ENCODE measurements at places on chromosomes 7 and 10.

DNA sequence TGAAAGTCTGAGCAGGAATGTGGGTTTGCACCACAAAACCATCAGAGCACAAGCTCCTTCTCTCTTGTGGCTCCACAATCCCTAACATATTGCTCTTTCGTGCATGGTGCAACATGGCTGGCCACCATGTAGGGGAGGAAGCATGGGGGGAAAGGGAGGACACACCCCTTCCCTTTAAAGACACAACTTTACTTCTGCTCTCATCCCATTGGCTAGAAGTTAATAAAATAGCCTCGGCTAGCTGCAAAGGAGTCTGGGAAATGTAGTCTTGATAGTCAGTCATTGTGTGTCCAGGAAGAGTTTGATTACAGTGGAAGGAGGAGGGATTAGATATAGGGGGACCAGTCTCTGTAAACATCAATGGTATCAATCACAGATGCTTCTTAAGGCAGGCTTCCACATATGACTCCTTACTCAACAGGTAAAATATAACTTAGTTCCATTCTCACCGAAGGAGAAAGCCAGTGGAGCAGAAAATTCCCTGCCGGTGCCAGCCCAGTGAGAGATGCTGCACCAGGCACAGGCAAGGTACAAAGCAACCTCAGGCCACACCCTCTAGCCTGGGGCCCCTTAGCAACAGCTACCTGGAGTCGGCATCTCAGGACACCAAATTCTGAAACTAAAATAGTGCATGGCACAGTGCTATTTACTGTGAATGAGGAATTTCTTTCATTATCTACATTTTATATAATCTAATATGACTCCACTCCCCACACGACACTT lies 124.7 kb upstream of the CTBP2 start:
- no peak for DNase-seq

DNA sequence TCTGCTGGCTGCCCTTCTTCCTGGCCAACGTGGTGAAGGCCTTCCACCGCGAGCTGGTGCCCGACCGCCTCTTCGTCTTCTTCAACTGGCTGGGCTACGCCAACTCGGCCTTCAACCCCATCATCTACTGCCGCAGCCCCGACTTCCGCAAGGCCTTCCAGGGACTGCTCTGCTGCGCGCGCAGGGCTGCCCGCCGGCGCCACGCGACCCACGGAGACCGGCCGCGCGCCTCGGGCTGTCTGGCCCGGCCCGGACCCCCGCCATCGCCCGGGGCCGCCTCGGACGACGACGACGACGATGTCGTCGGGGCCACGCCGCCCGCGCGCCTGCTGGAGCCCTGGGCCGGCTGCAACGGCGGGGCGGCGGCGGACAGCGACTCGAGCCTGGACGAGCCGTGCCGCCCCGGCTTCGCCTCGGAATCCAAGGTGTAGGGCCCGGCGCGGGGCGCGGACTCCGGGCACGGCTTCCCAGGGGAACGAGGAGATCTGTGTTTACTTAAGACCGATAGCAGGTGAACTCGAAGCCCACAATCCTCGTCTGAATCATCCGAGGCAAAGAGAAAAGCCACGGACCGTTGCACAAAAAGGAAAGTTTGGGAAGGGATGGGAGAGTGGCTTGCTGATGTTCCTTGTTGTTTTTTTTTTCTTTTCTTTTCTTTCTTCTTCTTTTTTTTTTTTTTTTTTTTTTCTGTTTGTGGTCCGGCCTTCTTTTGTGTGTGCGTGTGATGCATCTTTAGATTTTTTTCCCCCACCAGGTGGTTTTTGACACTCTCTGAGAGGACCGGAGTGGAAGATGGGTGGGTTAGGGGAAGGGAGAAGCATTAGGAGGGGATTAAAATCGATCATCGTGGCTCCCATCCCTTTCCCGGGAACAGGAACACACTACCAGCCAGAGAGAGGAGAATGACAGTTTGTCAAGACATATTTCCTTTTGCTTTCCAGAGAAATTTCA lies 1.7 kb downstream of the ADRB1 start:
- no peak for DNase-seq

DNA sequence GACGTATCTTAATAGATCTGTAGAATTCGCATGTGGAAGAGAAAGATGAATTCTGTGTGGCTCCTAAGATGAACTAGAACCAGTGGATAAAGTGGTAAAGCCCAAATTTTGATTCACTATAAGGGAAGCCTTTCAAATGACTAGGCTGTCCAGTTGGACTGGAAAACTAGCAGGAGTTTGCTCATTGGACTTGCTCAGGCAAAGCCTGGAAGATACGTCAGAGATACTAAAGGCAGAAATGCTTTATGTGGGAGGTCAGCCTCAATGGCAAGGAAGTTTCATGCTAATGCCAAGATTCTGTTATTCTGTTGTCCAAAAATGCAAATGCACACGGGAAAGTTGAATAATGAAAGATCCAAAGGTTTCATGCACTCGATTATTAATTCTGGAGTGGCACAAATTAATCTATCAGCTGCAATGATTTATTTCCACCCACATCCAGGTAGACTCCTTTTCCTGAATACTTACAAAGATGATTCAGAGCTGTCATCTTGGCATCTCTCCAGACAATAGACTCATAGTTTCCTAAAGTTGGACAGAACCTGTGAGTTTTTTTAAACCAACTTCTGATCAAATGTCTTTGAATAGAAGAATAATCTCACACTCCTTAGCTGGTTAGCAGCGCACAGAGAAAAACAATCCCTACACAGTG lies 20.5 kb upstream of the PPP1R3C start:
- no peak for DNase-seq

DNA sequence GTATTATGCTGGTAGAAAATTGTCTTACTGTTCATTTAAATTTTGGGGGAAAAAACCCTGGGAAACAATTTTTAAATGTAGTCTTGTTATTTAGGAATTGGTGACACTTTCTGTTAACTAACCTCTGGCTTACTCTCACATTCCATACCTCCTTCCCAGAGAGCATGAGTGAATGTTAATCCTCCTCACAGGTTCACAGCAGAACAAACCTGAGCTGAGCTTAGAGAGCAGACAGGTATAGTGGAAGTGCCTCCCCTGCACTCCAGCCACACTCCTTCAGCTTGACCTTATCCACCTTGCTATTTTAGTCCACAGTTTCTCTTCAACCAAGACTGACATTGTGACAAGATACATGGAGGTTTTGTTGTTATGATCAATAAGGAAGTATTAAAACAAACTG lies 235.9 kb downstream of the FOXP2 start:
- no peak for DNase-seq

DNA sequence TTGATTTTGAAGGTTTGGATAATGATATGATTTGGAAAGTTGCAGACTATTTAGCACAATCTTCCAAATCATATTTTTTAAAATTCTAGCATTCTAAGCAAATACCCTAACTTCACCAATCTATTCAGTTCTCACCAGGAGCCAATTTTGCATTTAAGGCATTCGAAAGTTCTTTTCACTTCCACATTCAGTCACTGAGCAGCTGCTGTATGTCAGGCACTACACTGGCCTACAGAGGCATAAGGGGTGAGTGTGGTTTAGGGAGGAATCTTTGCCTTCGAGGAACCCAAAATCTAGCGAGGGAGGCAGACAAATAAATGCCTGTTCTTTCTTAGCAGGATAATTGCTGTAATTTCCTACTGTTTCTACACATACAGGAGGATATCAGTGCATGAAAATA lies 10.7 kb upstream of the UCN3 start:
- DNase-seq: no peak

DNA sequence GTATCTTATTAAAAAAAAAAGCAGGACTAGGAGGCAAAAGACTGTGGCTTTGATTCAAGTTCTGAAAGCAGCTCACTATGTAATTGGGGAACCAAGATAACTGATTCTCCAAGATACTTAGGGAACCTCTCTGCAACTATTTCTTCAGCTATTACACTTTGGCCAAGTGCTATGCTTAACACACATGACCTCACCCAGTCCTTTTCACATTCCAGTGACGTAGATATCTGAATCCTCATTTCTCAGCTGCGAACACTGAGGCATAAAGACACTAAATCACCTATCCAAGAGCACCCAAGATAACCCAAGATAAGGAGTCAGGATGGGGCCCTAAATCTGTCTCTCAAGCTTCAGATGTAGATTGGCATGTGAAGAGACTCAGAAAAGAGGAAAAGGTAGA lies 133.6 kb downstream of the GLI3 start:
- DNase-seq: no peak

GRCh38 chr7:100401811-100402210 lies 26.7 kb downstream of the ZCWPW1 start:
- no peak for DNase-seq

DNA sequence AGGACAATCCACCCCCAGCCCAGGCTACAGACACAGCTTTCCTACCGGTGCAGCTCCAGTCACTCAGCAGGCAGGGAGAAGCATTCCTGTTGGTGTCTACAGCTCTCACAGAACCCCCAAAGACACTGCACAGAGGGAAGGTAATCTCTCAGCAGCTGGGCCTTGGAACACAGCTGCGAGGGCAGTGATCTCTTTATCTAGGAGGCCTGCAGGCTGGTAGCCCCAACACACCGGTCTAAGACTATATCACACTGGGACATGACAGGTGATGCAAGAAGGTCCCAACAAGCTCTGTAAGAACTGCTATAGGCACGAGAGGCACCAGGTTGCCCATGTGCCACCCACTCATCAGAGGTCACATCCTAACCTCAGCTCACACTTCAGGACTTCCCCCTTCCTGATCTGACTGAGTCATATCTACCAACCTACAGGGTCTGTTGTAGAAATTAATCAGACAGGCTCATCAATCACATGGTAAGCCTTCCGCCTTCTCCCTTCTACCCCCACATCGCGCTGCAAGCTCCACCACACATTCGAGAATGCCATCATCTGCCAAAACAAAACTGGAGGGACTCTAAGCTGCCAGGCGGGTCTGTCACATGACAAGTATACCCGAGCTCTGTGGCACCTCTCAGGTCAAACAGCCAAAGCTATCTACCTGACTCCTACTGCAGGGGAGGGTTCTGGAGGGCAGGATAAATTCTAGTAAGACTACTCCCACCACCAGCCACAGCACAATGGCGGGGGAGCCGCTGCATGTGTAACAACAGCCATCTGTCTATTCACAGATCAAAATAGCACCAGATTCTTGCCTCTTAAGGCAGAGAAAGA lies 26.1 kb downstream of the FAM53B start:
- DNase-seq: no peak

DNA sequence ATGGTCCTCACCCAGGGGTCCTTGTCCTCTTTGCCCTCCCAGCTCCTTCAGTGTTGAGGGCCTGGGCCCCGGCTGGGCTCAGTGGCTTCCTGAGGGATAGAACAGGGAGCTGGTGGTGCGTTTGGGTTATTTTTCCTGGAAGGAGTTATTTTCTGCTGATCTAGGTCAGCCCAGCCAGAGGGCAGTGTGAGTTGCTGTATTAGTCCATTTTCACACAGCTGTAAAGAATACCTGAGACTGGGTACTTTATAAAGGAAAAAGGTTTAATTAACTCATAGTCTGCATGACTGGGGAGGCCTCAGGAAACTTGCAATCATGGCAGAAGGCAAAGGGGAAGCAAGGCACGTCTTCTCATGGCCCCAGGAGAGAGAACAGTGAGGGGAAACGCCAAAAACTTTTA lies 122.4 kb upstream of the PCBD1 start:
- DNase-seq: no peak

- DNase-seq: no peak
Measured at GRCh38 chr7:27137640-27138315, 5.7 kb downstream of the HOXA5 start.

DNA sequence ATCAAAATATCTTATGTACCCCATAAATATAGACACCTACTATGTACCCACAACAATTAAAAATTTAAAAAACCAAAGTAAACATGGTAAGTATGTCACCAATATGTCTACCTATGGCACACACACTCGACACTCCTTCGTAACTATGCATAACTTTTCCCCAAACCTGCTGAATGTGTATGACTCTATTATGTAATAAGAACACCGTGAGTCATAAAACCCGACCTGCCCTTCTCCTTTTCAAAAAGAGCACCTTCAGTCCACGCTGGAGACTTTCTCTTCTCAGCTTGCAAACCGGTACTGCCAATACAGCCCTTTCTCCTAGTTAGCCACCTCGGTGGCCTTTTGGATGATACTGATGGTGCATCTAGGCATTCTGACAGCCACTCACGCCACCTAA lies 186.3 kb downstream of the PRPF18 start:
- no peak for DNase-seq

DNA sequence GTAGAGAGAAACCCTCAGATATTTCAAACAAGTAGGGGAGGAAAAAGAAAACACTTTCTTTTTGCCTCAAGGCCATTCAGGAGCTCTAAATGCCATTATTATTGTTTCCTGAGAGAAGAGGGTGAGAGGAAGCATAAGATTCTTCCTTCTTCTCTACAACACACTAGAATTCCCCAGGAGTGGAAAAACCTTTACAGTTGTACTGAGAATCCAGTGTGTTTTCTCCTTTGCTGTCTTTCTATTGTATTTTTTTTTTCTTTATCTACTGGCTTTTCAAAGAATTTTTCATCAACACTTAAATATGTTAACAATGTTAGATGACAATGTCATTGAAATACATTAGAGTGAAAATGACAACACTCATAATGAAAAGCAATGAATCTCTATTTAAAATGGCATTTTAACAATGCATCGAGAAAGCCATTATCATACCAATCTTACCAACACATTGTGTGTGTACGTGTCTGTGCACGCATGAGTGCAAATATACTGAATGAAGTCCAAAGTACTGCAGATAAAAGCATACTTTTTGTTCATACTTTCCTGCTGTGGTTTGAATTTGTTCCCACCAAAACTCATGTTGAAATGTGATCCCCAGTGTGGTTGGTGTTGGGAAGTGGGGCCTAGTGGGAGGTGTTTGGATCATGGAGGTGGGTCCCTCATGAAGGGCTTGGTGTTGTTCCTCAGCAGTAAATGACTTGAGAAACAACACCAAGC lies 24.2 kb upstream of the MACC1 start:
- no peak for DNase-seq

DNA sequence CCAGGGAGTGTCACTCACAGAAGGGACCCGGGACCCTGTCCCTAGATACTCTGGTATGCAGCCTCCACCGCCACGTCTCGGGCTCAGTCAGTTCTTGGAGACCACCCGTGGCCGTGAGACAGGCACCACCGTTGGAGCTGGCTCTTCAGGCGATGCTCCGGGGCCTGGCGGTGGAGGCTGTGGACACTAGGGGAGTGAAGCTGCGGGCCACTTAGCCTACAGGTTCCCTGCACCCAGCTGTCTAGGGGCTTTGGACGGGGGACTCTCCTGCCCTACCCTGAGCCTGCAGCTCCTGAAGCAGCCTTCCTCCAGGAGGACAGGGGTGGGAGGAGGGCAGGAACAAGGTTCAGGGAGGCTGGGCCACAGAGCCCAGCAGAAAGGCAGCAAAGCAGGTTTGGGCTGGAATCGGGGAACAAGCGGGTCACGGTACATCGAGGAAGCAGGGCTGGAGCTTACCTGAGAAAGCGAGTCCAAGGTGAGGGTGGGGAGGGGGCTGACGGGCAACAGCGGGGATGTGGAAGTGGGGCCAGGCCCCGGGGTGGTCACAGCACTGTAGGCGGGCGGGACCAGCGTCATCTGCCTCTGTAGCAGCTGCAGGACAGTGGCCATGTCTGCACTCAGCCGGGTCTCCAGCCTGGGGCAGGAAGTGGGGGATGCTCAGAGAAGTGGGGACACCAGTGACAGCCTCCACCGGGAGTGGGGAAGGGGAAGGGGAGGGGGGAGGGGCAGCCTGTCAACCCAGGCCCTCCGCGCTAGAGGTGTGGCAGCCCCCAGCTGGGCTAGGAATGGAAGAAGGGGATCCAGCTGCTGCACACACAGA lies 31.5 kb downstream of the KCNH2 start:
- no peak for DNase-seq

Measured in NCI-H1930 (cell line).